ENCODE measurements at places on chromosomes 16 and 17.

GRCh38 chr16:89361751-89362539 is 128.4 kb downstream of the ANKRD11 start:
- no peak for DNase-seq

DNA sequence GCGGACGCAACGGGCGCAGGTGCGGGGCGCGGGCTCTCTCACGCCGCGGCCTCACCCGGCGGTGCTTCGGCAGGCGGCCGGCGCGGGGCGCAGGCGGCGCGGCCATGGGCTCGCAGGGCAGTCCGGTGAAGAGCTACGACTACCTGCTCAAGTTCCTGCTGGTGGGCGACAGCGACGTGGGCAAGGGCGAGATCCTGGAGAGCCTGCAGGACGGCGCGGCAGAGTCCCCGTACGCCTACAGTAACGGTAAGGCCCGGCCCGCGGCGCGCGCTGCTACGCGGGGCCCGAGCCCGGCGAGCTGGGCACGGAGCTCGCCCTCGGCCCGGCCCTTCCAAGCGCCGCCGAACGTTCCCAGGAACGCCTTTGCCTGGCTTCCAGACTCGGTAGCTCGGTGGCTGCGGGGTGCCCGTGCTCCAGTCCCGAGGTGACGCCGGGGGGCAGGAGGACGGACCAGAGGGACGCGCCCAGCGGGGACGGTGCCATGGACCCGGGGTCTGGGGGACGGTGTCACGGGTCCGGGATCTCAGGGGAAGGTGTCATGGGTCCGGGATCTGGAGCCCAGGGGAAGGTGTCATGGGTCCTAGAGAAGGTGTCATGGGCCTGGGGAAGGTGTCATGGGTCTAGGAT is 435 bp downstream of the RAB40C start:
- DNase-seq: no peak

DNA sequence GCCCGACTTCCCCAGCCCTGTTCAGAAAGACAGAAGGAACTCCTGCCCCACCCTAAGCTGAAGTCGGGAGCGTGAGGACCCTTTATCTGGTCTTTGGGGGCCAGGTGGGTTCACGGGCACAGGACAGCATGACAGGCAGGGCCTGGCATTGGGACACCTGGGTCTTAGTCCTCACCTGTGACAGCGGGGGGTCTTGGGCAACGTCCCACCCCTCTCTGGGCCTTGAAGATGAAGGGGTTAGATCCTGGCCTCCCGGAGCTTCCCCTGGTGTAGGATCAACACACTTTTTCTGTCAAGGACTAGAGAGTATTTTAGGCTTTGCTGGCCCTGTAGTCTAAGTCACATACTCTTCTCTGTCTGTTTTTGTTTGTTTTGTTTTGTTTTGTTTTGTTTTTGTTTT is 65.1 kb downstream of the JPH3 start:
- no peak for DNase-seq

DNA sequence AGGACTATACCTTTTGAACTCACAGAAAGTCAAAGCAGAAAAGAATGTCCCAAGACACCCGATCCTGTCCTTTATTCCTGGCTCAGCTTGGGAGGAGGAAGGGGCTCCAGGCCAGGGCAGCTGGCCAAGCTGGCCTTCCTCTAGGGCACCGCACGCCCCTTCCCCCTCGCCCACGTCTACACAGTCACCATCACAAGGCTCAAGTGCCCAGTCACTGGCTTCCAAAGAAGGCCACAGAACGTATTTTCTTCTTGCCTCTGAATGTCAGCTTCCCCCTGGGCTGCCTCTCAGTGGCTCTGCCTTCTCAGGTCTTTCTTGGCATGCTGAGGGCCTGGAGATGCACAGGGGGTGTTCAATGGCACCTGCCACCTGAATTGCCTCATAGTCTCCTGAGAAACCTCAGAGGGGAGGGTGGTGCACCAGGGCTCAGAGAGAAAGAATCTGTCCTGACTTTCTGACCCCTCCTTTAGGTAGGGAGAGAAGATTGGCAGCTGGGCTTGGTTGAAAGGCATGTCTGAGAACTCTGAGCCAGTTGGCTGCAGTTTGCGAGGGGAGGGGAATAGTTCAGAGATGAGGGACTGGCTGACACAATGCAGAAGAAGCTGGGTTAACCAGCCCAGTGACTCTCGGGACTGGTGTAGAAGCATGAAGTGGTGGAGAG is 2.1 kb downstream of the DHRS11 start:
- no peak for DNase-seq

DNA sequence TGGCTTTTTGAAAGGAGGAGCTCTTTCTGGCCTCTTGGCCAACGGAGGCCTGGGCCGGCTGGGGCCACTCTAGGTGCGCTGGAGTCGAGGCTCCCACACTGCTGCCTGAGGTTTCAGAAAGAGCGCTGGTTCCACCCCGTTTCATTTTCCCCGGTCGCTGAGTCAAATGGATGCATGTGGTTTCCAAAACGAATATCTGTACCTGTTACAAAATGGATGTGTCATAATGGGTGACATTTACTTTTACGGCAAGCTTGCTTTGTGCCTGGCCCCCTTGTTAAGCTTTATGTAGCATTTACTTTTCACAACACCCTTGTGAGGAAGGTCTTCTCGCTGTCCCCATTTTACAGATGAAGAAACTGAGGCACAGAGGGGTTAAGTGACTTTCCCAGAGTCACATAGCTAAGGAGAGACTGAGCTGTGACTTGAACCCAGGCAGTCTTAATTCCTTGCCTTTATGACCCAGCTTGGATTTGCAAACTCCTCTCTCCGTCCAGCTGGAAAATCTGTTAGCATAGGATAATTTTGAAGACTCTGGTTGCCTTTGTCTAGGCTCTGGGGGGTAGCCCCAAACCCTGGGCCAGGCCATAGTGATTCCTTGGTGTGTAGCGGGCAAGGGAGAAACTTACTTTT is 10.6 kb downstream of the KSR1 start:
- no peak for DNase-seq

GRCh38 chr17:78040440-78041385 is 82.2 kb downstream of the TNRC6C start:
- DNase-seq: no peak

DNA sequence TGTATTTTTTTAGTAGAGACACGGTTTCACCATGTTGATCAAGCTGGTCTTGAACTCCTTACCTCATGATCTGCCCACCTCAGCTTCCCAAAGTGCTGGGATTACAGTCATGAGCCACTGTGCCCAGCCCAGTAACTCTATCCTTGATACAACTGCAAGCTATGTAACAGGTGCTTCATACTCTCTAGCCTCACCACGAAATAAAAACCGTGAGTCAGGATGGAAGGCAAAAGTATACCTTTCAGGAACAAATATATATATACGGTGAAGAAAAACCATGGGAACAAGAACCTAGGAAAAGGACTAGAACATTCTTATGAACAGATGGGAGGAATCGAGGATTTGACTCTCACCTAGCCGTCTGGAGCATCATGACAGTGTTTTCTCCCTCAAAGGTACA is 9.6 kb upstream of the FBF1 start:
- DNase-seq: no peak

GRCh38 chr17:37118366-37119137 is 169.8 kb downstream of the AATF start:
- no peak for DNase-seq

All from NCI-H187 treated with DMSO at 0.1 percent for 48 hours (cell line).